HFFc6 (cell line): ENCODE measurements at places on chromosomes 4 and X.
A peak's percentile ranks its signal among the peaks of the same experiment; 100 is the strongest.

GRCh38 chr4:61553557-61554125 lies 353.5 kb downstream of the ADGRL3 start:
- no peak for DNase-seq

- no peak for DNase-seq
Measured at GRCh38 chr4:83449009-83449408, 6.6 kb downstream of the HELQ start.

DNA sequence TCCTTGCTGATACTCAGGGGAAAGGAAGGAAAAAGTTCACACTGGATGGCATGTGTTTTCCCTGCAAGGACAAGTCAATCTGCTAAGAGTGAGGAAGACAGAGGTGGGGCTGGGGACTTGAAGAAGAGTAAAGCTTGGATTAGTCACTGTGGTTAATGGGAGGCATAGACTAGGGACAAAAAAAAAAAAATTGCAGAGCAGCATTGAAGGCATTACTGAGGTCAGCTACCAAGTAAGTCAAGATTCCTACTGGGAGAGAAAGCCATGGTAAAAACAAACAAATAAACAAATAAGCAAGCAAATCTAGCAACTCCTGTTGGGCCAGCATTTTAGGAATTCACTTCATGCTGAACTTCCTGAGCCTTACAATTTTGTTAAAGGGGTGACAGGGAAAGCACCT lies 58.2 kb upstream of the GPC4 start:
- DNase-seq = no peak

DNA sequence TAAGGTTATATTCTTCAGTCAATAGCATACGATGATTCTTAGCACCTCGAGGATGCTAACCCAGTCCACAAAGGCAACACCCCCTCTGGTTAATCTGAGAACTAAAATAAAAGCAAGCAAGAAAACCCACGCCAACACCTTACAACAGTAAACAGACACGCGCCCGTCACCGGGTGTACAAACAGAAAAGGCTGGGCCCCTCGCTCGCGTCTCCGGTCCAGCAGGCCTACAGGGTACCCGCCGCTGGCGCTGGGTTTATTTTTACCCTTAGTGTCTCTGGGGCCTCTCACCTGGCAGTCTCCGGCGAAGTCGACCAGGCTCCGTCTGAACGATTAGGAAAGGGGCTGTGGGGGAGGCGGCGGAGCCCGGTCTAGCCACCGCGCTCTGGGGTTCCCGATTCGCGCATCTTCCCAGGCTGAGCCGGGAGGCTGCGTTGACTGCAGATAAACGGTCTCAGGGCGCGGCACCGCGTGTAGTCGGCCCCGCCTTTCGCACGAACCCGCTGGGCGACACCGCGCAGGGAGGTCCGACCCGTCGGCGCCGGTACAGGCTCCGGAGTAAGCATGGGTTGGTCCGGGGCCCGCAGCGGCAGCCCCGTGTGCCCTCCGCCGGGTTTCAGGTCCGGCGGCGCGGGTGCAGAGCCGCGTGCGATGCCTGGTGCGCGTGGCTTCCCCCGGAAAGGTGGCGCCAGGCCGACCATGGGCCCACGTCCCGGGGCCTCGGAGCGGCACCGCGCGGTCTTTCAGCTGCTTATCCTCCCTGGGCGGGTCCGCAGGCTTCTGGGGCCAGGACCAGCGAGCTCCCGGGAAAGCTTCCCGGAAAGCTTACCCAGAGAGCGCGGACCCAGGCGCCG lies 441 bp downstream of the SLC9B2 start:
- DNase-seq = peak; percentile 56

DNA sequence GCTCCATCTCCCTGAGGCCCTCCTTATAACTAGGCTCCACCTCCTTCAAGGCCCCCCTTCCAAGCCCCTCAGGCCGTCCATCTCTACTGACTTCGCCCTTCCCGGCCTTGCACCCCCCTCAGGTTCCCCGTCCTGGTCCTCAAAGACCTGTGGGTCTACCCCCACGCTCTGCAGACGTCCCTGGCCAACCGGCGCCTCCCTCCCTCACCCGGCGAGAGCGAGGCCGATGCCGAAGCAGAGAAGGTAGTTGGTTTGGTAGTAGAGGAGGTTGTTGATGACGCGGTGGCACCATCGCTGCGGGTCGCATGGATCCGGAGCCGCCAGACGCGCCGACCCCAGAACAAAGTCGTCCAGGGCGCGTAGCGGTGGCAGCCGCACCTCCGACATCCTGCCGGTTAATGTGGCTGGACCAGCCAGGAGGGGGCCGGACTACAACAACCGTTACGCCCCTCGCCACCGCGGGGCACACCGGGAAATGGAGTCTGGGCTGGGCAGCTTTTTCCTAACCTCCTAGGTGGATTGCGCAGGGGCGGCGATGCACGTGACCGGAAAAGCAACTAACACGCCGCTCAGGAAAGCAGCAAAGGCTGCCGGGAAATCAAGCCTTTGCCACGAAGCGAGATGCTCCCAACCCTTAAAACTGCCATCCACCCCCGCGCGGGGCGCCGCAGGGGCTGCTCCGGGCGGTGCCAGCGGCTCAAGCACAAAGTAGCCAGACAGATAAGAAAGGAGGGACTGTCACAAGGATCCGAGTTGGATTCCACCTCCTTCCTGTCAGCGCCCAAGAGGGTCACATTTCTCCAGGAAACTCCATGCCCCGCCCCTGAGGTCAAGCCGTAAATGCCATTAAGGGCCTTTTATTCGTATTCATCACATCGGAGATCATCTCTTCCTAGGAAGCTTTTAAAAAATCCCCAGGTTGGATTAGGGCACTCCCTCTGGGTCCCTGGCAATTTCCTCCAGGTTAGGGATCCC lies at the start of gene PRAF2:
Gene PRAF2 (minus strand): TSS at position 402 of the 975 bp plus-strand sequence. CDS start 15 bp downstream, at position 387.
- DNase-seq = peak; percentile 90

DNA sequence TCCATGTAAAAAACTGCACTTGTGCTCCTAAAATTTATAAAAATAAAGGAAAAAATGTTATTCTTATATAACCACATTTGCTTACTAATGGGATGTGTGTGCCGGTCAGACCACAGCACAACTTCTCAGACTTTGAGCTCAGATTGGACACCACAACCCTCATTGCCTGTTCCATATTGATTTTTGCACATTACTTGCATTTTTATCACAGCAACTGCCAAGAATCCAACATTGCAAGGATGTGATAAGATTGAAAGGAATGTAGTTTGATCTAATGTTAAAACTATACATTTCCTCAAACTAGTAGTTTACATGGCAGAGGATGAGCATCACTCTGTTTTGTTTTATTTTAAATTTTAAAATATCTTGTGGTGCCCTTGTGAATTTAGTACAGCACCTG lies 227.8 kb downstream of the KDR start:
- DNase-seq = no peak

DNA sequence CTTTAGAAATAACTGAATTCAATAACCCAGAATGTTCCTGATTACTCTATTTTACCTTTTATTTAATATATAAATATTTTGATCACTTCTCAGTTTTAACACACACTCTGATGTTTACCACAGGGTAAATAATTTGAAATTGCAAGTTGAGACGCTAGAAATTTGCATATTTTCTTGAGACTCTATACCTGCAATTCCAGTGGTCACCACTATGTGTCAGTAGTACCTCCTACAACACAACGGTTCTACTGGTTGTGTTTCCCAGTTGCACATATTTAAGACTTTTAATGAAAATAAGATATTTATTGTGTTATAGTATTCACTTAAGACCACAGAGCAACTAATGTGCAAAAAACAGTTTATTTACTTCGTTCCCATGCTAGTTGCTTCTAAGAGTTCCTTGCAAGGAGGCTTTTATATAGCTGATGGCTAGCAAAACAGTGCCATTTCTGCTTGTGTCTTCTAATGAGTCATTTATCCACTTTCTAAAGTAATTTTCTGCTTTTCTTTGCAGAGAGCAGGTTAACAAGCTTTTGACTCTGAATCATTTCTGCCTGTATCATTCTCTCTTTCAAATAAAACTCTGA lies 98.9 kb upstream of the PDLIM3 start:
- DNase-seq = peak; percentile 7

DNA sequence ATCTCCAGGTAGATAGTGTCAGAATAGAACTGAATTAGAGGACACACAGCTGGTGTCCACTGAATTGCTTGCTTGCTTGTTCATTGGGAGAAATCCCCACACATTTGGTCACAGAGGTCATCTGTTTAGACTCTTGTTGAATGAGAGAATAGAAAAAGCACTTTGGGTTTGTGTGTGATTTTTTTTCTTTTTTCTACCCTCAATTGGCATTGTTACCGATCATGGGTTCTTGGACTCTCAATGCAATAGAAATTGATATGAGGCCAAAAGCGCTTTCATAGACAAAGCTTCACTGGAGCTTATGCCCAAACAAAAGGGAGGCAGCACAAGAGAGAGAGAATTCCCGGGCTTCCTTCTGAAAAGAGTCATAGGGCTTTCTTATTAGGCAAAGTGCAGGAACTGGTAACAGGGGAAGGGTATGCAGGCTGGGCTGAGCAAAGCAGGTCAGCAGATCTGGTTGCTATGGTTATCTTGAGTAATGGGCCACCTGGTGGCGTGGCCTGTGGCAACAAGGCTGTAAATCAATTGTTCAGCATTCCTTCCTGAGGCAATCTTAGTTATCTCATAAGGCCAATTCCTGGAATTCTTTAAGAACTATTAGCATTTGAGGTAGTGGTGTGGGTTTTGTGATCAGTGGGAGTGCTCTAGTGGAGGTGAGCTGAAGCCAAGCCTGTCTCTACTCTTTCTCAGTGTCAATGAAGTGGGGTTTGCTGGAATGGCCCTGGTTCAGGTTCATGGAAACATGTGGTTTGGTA lies 5.3 kb upstream of the GPR82 start:
- DNase-seq = no peak

- DNase-seq = peak; percentile 52
Measured at GRCh38 chrX:123854329-123854728, 5.5 kb upstream of the XIAP start.

GRCh38 chrX:9682861-9683260 lies 82.8 kb downstream of the GPR143 start:
- DNase-seq = no peak

DNA sequence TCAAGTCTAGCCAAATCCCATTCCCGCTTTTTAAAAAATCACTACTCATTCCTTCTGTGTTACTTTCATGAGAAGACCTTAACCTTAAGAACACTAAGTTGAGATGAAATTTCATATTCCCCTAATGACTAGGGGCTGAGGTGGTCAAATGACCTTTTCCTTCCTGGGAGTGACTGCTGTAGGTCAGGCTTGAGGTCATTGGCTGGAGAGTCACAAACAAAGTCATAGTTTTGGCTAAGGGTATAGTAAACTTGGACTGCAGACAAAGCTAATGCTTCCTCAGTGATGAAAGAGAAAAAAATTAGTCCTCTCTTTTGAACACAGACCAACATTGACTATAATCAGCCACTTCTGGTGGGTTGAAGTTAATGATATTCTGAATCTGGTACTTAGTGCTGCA lies 16.0 kb upstream of the FGF2 start:
- no peak for DNase-seq

GRCh38 chr4:82371497-82371896 lies 2.3 kb downstream of the HNRNPD start:
- DNase-seq = no peak

DNA sequence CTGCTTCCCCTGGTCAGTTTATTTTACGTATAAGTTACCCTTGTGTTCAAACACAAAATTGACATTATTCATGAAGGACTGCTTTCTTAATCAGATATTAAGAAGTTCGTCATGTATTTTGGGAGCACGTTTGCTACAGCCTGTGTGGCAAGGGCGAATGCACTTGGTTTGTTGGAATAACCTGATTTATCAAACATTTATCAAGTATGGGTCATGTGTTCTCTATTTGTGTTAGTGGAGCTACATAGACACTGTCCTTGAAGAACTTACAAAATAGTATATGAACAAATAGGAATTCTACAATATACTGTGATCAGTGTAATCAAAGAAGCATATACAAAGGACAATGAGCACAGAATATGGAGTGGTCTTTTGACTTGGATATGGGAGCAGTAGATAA lies 22.4 kb downstream of the RAB33B start:
- DNase-seq = no peak

DNA sequence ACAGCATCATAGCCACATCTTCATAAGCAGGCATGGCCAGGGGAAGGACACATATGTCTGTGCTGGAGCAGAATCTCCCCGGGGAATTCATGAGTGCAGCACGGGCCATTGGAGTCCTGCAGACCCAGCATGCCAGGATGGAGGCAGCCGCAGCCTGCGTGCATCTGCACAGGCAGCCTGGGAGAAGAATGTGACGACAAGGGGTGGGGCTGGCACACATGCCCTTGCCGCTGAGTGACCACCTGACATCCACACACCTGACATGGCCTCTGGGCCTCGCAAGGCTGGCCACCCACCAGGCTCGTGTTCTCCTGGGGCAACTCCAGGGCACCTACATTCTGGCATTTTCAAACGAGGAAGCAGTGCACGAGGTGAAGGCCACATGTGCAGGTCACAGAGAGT lies 66.2 kb upstream of the AFAP1 start:
- no peak for DNase-seq

GRCh38 chr4:69060651-69061308 lies 35.5 kb upstream of the UGT2B7 start:
- no peak for DNase-seq

DNA sequence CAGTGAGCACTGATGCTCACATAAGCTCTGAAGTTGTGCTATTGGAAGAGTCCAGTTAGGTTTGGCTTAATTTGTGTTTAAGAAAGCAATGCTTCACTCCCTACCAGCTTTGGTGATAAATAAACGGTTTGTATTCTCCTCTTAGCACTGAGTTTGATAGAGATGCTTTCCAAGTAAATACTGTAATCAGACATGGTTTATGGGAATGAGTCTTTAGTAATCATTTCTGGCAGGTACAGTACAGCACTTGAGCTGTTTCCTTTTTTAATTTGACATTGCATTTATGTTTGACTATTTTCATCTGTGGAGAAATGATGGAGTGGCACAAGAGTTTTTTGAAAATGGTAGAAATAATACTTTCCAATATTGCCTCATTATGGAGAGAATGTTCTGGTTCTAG lies 455.3 kb downstream of the ACTRT1 start:
- DNase-seq = no peak

- no peak for DNase-seq
Measured at GRCh38 chr4:47213539-47213938, 182.2 kb downstream of the GABRB1 start.

DNA sequence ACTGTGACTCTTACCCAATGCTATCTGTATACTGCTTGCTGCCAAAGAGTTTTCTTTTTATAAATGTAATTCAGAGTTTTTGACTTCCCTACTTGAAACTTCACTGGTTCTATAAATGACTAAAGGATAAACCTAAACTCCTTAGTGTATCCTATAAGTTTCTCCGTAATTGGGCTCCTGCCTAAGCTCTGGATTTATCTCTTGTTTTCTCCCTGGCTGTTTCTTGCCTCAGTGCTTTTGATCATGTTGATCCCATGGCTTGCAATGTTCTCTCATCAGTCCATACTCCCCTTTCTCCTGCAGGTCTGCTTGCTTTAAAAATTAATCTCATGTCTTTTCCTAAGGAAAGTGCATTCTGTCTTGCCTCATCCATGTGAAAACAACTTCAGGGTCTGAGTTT lies 1543.1 kb upstream of the IGFBP7 start:
- DNase-seq = no peak

DNA sequence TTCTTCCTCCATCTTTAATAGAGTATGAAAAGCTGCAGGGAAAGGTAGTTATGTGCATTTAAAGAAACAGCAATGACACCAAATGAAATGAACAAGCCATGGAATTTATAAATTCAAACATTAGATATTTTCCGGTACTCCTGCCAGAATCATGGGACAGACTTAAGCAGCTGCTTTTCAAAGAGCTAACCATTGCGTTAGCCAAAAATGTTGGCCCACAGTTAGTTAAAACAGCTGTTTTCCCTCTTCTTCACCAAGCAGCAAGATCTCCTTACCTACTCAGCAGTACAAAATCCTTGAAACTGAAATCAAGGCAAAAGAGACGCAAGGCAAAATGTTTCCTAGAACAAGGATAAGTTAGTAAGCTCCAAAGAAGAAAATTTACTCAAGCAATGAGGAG lies 64.0 kb downstream of the MANBA start:
- no peak for DNase-seq
